ENCODE measurements at places on chromosomes 12 and 14. TPM values are rescaled to one million over a fixed set of nuclear protein-coding genes. Genes with fewer than 3 reads are reported as not detected.

The IQSEC3 gene
- polyA plus RNA-seq, result 0.29 TPM

DNA sequence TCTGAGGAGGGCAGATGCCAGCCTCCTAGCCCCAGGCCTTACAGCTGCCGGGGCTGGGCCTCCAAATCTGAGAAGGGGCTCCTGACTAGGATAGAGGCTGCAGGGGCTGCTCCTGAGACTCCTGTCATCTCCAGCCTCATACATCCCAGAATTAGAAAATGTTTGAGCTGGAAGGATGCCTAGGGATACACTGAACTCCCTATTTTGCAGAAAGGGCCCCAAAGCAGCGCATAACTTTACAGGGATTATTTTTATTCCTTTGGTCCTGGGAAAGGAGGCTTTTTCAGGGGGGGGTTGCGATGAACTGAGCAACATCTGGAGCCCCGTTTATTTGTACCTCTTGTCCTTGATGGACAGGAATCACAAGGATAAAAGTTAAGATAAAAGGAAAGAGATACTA, 35.9 kb upstream of the SLC38A2 start:
- no peak for DNase-seq

The DNAI7 gene
- polyA plus RNA-seq, result 0.23 TPM

DNA sequence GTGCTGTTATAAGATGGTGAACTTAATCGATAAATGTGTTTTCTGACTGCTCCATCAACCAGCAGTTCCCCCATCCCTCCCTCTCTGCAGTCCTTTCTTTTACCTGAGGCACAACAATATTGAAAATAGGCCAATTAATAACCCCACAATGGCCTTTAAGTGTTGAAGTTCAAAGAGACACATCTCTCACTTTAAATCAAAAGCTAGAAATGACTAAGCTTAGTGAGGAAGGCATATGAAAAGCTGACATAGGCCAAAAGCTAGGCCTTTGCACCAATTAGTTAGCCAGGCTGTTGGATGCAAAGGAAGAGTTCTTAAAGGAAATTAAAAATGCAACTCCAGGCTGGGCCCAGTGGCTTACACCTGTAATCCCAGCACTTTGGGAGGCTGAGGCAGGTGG, 43.7 kb downstream of the SAV1 start:
- DNase-seq, result no peak

The CD163L1 gene
- polyA plus RNA-seq, result 0.55 TPM

The SLCO1B3 gene
- polyA plus RNA-seq, result not detected

GRCh38 chr14:61973981-61974380, 211.8 kb downstream of the SNAPC1 start:
- no peak for DNase-seq

The OVCH1 gene
- polyA plus RNA-seq, result 0.18 TPM

The PPFIA2 gene
- 0.08 TPM for polyA plus RNA-seq

- DNase-seq, result no peak
Measured at GRCh38 chr12:26011099-26011498, 52.6 kb downstream of the RASSF8 start.

- no peak for DNase-seq
Measured at GRCh38 chr14:95424529-95424928, 91.9 kb downstream of the SYNE3 start.

DNA sequence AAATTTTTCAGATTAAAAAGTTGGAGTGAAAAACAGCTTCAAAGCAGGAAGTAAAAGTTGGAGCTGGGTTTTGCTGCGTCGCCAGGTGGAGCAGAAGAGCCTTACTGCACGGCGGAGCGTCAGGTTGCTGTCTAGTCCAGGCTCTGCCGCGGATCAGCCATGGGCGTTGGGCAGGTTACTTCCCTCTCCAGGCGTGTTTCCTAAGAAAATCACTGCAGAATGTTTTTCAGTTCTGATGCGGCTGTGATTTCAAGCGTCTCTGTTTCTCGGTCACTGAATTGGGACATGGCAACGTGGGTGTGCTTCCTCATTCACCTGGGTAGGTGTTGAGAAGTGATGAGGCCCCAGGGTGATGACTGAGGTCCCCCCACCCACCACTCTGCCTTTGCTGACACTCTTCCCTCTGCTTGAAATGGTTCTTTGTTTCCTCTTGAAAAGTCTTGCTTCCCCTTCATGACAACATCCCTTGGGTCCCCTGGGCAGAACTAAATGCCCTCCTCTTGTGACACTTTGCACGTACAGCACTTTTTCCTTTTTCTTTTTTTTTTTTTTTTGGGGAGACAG, 7.6 kb downstream of the EVL start:
- no peak for DNase-seq

The MYO1A gene
- polyA plus RNA-seq, result not detected

The TMEM30B gene
- 0.24 TPM for polyA plus RNA-seq

- DNase-seq, result no peak
Measured at GRCh38 chr12:108190529-108190928, 61.4 kb downstream of the WSCD2 start.

- peak; percentile 81 for DNase-seq
Measured at GRCh38 chr12:47837190-47838171, 17.8 kb upstream of the HDAC7 start.

The PPP1R13B gene
- polyA plus RNA-seq, result 27.5 TPM

DNA sequence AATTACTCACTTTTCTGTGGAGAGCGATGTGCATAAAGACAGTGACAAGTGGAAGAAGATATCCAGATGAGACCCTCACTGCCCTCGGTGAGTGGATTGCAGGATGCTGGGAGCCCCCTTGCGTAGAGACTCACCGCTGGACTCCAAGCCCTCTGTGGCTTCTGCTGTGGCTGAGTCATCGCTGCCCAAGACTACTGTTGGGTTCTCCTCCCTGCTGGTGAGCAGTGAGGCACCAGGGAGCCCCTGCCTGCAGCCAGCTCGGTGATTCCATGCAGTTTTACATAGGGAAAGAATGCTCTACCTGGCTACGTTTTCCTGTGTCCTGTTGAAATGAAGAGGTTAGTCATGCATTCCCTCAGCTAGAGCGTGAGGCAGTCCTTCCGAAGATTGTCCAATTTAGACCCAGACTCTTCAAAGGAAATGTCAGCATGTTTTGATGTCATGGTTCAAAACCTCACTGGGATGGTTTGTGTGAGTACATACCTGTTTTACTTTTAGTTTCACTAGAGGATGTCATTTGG, 28.2 kb downstream of the TRAF3 start:
- no peak for DNase-seq

DNA sequence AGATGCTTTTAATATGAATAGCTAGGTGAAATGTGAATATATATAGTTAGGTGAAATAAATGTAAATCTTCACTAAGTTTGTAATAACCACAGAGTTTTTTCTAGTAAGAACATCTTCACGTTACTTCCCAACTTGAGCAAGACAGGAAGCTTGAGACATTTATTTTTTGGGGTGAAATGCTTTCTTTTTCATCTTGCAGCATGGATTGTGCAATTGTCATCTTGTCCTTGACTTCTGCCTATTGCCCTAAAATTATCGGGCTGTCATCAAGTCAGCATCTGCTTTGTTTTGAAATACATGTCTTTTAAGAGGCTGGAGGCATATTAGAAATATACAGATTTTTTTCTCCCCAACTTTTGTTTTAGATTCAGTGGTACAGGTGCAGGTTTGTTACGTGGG, 433.9 kb downstream of the PCNX1 start:
- no peak for DNase-seq

The SIX6 gene
- not detected for polyA plus RNA-seq

DNA sequence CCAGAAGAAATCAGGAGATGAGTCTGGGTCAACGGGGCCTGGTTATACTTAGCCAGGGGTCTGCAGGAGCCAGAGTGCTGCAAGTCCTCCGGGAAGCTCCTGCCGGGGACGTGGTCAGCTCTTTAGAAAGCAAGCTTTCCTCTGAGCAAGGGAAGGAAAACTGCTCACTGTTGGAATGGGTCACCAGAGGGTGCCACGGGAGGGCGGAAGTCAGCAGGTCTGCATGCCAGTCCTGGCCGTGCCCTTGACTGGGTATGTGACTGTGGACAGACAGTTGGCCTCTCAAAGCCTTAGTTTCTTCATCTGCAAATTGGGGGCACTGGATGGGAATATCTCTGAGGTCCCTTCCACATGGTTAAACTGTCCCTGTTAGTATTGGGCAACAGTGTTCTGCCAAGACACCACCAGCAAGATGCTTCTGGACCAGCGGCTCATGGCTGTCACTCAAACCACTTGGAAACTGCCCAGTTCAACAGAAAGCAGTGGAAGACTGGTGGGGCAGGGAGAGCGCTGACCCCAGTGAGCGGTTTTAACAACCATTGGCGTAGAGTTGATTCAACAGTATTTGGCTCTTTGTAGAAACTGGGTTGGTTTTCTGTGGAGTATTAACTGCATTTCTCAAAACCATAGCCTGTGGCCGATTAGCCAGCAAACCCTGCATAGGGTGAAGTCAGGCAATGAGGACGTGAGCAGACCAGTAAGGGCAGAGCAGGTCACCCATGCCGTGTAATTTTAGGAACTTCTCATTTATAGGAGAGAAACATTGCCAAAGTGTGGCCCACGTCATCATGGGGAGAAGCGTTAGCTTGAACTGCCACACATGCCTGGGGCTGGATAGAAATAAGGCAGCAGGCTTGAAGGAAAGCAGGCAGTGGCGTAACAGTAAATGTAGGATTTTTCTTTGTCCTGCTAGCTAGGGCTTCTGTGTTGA, 163.9 kb upstream of the PRMT8 start:
- peak; percentile 35 for DNase-seq

- peak; percentile 48 for DNase-seq
Measured at GRCh38 chr12:62632411-62632918, 165.8 kb downstream of the MON2 start.

GRCh38 chr12:52540531-52540930, 12.4 kb downstream of the KRT71 start:
- no peak for DNase-seq

DNA sequence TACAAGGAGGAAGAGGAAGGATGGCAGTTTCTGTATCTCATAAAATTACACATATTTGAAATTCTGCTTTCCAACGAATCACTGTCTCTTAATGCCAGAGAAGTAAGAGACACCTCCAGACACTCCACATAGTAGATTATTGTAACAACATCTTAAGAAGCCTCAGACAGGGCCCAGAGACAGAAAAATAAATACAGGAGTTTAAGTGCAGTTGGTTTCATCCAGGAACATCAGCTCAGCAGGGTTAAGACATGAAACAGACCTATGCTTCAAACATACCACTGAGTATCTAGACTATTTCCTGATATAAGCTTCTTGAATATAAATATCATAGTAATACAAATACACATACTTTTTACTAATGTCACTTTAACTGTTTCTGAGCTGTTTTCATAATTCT, 290.3 kb downstream of the ADAMTS20 start:
- DNase-seq, result no peak

GRCh38 chr12:154058-154457, 59.9 kb downstream of the SLC6A12 start:
- no peak for DNase-seq

DNA sequence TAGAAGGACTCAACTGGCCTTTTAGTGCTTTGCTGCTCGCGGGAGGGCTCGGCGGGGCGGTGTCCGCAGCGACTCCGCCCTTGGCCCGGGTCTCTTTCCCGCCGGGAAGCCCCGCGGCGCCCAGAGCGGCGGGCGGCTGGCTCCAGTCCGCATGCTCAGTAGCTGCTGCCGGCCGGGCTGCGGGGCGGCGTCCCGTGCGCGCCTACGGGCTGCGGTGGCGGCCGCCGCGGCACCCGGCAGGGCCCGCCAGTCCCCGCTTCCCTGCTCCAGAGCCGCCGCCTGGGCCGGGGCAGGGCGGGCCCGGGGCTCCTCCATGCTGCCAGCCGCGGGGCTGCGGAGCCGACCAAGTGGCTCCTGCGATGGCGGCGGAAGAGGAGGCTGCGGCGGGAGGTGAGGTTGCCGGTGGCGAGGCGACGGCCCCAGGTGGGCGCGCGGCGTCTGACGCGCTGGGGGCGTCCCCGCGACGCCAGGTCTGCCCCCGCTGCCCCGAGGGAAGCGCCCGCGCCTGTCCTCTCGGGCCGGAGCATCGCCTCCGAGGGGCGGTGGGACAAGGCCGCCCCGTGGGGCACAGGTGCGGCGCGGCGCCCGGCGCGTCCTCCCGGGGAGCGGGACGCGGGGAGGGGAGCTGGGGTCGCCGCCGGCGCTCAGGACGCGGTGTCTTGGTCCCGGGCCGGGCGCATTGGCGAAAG, at the start of gene BMAL2:
BMAL2 (plus strand) TSS at position 123 of the 689 bp plus-strand sequence; CDS start at position 360, 237 bp downstream.
- peak; percentile 43 for DNase-seq

- DNase-seq, result no peak
Measured at GRCh38 chr12:57795354-57795753, 12.8 kb downstream of the TSFM start.

DNA sequence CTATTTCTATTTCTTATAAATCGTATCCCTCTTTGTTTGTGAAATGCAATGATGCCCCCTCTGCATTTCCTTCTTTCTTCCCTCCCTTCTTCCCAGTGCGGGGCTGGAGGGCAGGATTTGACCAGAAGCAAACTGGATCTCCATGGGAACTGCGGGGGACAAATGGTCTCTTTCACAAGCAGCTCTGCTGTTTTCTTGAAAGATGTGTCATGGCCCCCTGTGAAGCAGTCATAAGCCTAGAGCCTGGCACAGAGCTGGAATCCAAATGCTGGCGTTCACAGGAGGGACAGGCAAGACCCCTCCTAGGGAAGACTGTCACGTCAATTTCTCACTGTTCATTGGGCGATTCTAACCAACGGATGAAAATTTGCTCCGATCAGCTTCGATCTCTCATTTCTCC, 203.5 kb upstream of the NOS1 start:
- DNase-seq, result no peak

The MMP17 gene
- 2.0 TPM for polyA plus RNA-seq

- no peak for DNase-seq
Measured at GRCh38 chr12:52308806-52309425, 12.3 kb downstream of the KRT83 start.

DNA sequence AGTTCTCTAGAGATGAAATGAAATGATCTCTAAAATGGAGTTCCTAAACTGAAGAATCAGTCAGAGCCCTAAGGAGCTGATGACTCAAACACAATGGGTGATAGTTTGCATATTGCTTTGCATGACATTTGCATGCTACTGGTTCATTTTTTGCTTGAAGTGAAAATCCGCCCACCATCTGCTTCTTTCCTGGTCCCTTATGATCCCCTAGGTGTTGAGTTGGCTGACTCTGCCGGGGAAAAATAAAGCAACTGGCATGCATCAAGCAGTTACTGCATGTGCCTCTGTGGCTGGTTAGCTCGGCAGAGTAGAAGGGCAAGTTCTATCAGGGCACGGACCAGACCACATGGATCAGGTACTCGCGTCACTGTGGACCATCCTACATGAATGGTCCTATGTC, 151.1 kb downstream of the PPM1H start:
- DNase-seq, result no peak

The CYP46A1 gene
- polyA plus RNA-seq, result 1.5 TPM

- peak; percentile 25 for DNase-seq
Measured at GRCh38 chr14:69535230-69535848, 39.3 kb downstream of the CCDC177 start.

DNA sequence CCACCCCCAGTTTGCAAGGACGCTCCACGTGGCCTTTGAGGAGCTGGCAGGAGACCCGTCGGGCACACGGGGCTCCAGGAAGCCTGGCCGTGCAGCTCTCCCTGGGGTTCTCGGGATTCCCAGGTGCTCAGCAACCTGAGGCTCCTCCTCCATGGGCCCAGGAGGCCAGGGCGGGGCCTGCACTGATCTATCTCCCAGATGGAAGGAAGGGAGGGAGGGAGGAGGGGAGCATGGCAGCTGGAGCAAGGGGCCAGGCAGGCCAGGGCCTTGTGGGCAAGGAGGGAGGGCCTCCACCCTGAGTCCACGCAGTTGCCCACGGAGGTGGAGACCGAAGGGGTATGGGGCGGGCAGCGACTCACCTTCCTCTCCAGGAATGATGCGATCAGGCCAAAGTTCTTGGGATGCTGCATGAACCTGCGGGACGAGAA, 127.3 kb downstream of the RFLNA start:
- no peak for DNase-seq

GRCh38 chr14:31543969-31544799, 17.0 kb upstream of the NUBPL start:
- no peak for DNase-seq

Measured in heart left ventricle (tissue), 16 donors.